Uterus (tissue), 4 donors: ENCODE measurements at places on chromosomes 7 and 10. TPM values are rescaled to one million over a fixed set of nuclear protein-coding genes. Genes with fewer than 3 reads are reported as not detected.

The NME8 gene
- not detected for total RNA-seq

- no peaks in the 10 kb centered on the region for H3K27me3 ChIP-seq
- no peak overlapping the region for H3K27ac ChIP-seq
- H3K4me3 ChIP-seq, result no peak overlapping the region
- no peaks in the 10 kb centered on the region for H3K4me1 ChIP-seq
- DNase-seq, result no peak
Observed at GRCh38 chr10:111273635-111274034, 196.8 kb downstream of the ADRA2A start.

GRCh38 chr10:113241599-113242360 is 291.7 kb downstream of the TCF7L2 start:
- DNase-seq, result no peak
- H3K4me3 ChIP-seq, result no peak overlapping the region
- H3K4me1 ChIP-seq, result no peaks in the 10 kb centered on the region
- no peaks in the 10 kb centered on the region for H3K36me3 ChIP-seq

- DNase-seq, result no peak
- no peaks in the 10 kb centered on the region for H3K4me1 ChIP-seq
- H3K27me3 ChIP-seq, result no peaks in the 10 kb centered on the region
- no peak overlapping the region for H3K4me3 ChIP-seq
Observed at GRCh38 chr7:137501562-137501961, 158.0 kb upstream of the PTN start.

The TMEM106B gene
- 215 TPM for total RNA-seq
